ENCODE measurements at places on chromosomes 5 and 9.

DNA sequence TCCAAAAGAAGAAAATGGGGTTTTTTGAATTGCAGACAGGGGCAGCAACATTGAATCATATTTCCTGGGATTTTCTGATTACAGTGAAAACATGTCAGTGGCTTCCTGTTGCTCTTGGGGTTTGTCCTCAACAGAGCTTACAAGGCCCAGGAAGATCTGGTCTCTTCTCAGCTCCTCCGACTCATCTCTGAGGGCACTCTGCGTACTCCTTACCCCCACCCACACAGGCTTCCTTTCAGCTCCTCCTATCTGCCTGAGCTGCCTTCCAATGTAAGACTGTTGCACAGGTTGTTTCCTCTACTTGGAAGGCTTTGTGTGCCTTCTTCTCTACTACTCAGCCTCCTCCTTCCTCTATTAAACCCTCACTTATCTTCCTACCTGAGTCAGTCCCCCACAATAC lies 245.1 kb upstream of the MEF2C start:
- no peak for DNase-seq

- no peak for DNase-seq
Observed at GRCh38 chr9:15576350-15577050, 23.7 kb downstream of the CCDC171 start.

GRCh38 chr9:124771867-124772679 lies 962 bp upstream of the NR6A1 start:
- DNase-seq, result peak; percentile 86

- no peak for DNase-seq
Observed at GRCh38 chr5:160500786-160501779, 79.4 kb downstream of the PTTG1 start.

GRCh38 chr9:70553707-70554673 lies 139.5 kb upstream of the KLF9 start:
- DNase-seq, result no peak

GRCh38 chr9:97468658-97469448 lies 32.6 kb upstream of the TMOD1 start:
- peak; percentile 88 for DNase-seq

DNA sequence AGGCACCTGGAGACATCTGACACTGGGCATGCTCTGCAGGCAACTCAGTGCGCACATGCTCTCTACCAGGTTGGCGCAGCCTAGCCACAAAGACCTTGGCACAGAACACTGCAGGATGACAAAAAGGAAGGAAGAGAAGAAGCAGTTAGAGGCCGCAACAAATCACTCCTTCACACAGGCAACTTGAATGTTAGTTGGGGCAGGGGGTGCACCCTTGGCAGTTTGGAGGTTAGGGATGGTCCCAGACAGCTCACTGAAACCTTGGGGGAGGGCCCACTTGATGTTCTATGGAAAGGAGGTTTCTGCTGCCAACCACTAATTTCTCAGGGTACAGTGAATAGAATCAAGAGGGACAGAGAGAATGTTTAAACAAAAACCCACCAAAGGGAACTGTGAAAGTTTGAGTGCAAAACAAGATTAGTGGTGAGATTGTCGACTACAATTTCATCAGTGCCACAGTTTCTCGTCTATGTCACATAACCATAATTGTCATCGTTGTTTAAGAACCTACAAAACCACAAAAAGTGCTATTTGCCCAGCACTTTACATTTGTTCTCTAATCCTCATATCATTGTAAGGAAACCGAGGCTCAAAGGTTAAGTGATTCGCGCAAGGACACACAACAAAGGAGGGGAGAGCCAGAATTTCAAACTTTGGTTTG lies 48.7 kb downstream of the FBXW11 start:
- DNase-seq, result no peak

DNA sequence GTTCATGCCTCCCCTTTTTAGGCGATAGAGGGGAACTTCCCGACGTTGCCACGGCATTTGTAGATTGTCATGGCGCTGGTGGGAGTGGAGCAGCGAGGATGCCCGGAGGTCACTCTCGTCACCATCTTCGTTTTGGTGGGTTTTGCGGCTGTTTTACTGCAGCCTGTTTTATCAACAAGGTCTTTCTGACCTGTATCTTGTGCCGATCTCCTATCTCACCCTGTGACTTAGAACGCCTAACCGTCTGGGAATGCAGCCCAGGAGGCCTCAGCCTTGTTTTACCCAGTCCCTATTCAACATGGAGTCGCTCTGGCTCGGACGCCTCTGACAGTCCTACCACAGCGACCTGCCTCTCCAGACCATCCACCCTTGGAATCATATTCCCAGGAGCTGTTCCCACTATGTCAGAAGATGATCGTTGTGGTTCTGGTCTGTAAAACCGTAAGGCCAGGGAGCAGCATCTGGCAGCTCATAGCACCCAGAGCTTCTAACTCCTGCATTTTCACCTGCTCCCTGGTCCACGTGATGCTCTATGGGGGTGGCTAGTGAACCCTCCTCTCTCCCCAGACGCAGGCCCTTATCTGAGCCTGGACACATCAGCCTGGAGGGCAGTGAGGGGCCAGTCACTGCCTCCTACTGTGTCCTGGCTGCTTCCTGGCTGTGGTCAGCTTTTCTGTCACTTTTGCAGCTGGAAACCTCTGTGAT lies 35.1 kb upstream of the CLK4 start:
- no peak for DNase-seq

GRCh38 chr5:136021016-136021405 lies 7.8 kb upstream of the TGFBI start:
- no peak for DNase-seq

DNA sequence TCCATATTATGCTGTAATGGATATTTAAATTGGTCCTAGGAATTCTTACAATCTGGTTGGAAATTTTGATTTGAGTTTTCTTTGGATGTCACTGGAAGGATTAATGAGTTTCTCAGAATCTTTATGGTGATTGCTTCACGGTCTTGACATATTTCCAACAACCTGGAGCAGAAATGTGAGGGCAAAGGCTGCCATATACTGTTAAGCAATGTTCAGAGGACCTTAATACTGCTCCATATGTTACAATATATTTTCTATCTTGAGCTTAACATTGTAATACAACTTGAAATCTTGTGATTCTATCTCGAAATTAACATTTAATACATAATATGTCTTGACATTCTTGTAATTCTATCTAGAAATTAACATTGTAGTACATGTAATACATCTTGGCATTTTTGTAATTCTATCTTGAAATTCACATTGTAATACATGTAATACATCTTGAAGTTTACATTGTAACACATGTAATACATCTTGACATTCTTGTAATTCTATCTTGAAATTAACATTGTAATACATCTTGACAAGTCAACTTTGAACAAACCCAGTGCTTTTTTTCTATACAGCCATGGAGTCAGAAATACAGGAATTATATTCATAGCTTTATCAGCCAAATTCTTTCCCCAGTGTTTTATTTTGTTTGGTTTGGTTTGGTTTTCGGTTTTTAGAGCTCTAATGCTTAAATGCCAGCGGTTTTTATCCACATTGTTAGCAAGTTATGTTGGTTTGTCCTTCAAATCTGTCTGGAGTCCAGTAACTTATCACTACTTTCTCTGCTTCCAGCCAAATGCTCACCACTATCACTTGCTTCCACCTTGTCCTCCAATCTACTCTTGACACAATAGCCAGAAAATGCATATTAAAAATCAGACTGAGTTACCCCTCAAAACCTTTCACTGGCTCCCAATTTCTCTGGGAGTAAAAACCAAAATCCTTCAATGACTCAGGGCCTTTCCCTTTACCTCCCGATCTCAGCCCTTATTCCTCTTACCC lies 3.0 kb upstream of the TUT7 start:
- DNase-seq, result no peak

- no peak for DNase-seq
Observed at GRCh38 chr5:143524338-143524945, 121.0 kb upstream of the NR3C1 start.

- DNase-seq, result no peak
Observed at GRCh38 chr5:172089298-172090117, 83.1 kb upstream of the FBXW11 start.

DNA sequence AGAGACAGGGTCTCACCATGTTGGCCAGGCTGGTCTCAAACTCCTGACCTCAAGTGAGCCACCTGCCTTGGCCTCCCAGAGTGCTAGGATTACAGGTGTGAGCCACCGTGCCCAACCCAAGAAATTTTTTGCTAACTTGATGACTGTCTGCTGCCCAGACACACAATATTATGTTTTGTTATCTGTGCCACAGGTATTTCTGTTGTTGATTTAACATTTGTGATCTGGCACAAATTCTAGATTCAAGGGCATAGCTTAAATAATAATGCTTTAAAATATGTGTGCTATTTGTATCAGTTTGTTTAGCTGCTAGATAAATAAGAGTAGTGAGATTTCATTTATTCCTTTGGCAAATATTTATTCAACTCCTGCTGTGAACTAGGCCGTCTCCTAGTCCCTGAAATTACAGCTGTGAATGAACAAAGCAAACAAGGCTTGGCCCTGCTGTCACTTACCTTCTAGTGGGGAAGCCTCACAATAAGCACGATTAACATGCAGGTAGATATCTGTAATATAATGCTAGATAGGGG lies 35.3 kb downstream of the GAPVD1 start:
- no peak for DNase-seq

- no peak for DNase-seq
Observed at GRCh38 chr9:82467436-82467835, 478.9 kb downstream of the SPATA31D1 start.

DNA sequence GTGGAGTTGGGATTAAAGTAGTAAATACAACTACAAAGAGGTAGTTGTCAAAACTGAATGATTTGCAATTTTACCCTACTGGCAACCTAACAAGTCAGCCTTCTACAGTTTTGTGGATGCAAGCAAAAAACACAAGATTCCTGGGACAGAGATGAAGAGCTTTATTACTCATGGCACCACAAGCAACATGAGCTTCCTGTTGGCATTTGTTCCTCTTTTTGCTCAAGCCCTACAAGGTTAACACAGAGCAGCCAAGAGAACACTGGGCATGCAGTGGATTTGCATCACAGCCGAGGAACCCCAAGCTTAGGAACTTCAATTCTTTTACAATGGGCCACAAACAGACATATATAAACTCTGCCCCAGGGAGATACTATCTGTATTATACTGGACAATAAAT lies 28.8 kb upstream of the DMAC1 start:
- no peak for DNase-seq

DNA sequence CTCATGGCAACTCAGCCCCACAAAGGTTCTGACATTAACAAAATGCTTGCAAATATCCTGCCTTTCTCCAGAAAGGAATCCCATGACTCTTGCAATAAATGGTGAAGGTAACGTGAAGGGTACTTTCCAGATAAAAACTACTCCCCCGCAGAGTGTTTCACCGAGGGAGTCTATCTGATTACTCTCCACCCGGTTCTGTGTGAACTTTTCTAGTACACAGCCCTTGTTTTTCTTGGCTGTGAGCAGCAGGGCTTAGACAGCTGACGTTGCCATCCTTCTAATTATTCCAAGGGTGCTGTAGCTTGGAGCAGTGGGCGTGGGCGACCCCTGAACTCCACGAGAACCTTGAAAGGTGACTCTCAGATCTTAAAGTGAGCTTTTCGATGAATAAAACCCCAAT lies 276.0 kb upstream of the IRX4 start:
- DNase-seq, result no peak

DNA sequence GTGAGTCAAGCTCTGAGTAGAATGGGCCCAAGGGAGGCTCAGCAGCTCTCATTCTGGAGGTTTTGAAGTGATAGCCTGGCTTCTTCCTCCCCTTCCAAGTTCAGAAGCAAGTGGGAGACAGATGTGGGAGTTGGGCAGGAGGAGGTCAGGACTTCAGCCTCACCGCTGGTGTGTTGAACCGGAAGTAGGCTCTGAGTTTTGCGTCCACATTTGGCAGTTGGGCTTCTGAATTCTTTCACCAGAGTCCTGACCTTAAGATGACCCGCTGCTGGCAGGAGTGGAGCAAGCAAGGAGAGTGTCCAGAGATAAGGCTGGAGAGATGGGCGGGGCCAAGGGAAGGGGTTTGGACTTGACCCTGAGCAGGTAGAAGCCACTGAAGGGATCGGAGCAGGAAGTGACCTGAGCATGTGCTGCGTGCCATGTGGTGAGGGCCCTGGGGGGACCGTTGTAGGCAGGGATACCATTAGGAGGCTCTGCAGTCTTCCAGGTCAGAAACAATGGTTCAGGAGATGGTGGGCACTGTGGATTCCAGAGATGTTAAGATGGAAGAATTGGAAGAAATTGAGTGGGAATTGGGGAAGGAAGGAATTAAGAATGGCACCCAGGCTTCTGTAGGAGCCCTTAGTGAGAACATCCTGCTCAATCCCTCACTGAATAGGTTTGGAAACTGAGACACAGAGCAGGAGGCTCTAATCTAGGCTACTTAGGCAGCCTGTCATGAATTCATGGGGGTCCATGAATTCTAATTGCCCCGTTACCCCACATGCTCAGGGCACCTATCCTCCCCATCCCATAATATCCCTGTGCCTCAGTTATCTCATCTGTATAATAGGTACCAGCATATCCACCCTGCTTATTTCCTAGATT lies 25.9 kb downstream of the GALNT12 start:
- DNase-seq, result no peak

DNA sequence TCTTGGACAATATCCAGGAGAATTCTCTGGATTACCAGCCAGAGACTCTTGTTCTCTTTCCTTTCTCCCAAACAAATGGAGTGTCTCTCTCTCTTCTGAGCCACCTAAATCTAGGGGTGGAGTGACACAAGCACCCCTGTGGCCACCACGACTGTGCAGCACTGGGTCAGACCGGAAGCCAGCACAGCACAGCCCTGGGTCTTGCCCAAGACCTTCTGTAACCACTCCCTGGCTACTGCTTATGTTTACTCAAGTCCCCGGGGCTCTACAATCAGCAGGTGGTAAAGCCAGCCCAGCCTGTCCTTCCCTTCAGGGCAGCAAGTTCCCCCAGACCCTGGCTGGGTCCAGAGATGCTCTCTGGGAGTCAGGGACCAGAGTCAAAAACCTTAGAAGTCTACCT lies 110.0 kb upstream of the TUT7 start:
- DNase-seq, result no peak

GRCh38 chr5:145236983-145237382 lies 598.2 kb downstream of the PRELID2 start:
- no peak for DNase-seq

DNA sequence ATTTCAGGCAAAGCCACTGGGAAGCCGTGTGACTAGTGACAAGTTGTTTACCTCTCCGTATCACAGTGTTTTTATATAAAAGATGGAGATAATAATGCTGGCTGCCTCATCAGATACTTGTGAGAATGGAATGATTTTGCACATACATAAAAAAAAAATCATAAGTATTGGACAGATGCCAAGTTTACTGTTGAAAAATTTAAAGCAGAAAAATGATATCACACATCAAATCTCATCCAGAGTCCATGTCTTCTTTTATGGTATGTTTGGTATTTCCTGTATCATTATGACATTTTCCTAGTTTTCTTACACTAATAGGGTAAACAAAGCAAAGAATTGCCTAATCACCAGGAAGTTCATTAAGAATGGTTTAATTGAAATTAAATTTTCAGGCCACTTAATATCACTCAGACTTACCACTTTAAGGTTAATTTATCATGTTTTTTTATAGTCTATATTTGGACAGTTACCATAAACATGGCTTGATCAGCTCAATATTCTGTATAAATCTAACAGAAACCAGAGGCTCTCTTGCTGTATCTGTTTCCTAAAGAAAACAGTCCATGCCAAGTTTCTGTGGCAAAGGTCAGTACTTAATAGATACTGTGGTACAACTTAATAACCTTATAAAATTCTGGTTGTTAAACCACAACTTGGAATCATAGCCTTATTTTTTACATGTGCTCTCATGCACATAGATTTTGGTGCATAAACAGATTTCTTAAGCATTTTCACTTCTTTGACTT lies 656.5 kb upstream of the RIOK2 start:
- DNase-seq, result no peak

GRCh38 chr5:164265566-164265965 lies 760.1 kb downstream of the MAT2B start:
- no peak for DNase-seq

GRCh38 chr9:122109035-122109813 lies 16.1 kb upstream of the TTLL11 start:
- DNase-seq, result no peak
